ENCODE measurements at places on chromosomes 16 and 17. TPM values are rescaled to one million over a fixed set of nuclear protein-coding genes. Genes with fewer than 3 reads are reported as not detected.

XAF1 gene
- not detected for total RNA-seq

TBC1D26 gene
- total RNA-seq, result not detected

NEUROD2 gene
- total RNA-seq, result not detected

PRSS33 gene
- not detected for total RNA-seq

SOX8 gene
- total RNA-seq, result 2.1 TPM

CCL16 gene
- total RNA-seq, result not detected

GNG13 gene
- not detected for total RNA-seq

HBQ1 gene
- 6.6 TPM for total RNA-seq

CDRT15 gene
- total RNA-seq, result not detected

SULT1A4 gene
- 33.0 TPM for total RNA-seq

CLEC16A gene
- 9.3 TPM for total RNA-seq

CEMP1 gene
- total RNA-seq, result 0.12 TPM

KRTAP4-3 gene
- not detected for total RNA-seq

ASIC2 gene
- 2.2 TPM for total RNA-seq

GRN gene
- 235 TPM for total RNA-seq

MAP2K6 gene
- total RNA-seq, result 5.4 TPM

TP53TG3C gene
- total RNA-seq, result 0.79 TPM

BAHCC1 gene
- total RNA-seq, result 10.2 TPM

ZNF830 gene
- 13.2 TPM for total RNA-seq

SDR42E2 gene
- total RNA-seq, result not detected

NHERF1 gene
- 44.9 TPM for total RNA-seq

CCDC43 gene
- 30.0 TPM for total RNA-seq

CACNG4 gene
- 13.9 TPM for total RNA-seq

SKAP1 gene
- total RNA-seq, result not detected

ESRP2 gene
- not detected for total RNA-seq

TM4SF5 gene
- total RNA-seq, result 0.54 TPM

Data from A549 treated with GW870086 at 1 μM for 4 hours (cell line).